ENCODE measurements at places on chromosomes 2 and 18.

DNA sequence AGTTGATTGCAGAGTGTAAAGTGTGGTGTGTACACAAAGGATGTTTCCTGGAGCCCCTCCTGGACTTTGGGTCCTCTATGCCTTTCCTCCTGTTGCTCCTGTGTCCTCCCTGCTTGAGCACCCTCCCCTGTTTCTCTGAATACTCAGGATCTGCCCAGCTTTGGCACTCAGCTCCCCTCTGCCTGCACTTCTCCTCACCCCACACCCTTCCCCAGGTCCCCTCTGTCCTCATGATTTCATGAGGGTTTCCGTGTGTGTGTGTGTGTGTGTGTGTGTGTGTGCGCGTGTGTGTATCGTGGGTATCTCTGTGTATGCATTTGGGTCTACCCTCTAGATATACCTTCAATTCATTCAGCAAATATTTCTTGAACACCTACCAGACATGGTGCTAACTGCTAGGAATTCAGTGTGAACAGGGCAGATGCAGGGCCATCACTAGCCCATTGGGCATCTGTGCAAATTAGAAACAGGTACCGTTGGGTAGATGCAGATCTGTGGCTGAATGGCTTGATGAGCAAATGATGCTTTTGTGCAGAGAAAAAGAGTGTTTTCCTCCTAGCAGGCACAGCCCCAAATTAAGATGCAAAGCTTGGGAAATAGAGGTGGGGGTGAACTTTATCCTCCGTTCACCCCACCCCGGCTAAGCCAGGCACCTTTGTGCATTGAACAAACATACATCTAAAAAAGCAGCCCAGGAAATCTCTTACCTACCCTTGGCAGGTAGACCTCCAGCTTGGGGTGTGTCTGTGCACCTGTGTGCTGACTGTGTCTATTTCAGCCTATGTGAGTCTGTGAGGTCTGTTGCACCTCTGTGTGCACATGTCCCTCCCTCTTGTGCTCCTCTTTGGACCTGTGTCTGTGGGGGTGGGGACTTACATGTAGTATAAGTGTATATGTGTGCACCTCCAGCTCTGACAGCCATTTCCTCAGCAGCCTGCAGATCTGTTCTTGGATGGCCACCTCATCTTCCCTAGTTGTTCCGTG, 60.0 kb upstream of the EPAS1 start:
- no peak for DNase-seq

- no peak for DNase-seq
Measured at GRCh38 chr2:172512810-172513523, 42.9 kb upstream of the PDK1 start.

DNA sequence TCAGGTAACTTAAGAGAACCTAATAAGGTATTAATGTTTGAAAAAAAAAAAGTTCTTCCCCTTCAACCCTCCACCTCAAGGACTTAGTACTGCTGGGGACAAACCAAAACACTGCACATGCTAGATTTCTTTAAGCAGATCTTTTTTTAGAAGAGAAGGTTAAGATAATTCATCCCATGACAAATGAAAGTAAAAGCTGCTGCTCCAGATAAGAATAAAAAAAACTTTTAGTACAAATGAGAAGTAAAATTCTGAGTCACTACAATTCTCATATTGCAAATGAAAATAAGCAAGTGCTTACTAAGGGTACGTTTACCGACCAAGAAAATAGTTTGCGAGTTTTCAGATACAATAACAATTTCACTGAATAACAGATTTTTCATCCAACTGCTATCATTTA, 8.9 kb downstream of the STAM2 start:
- DNase-seq, result peak; percentile 44

- DNase-seq, result no peak
Measured at GRCh38 chr2:236805800-236806531, 236.3 kb downstream of the ACKR3 start.

DNA sequence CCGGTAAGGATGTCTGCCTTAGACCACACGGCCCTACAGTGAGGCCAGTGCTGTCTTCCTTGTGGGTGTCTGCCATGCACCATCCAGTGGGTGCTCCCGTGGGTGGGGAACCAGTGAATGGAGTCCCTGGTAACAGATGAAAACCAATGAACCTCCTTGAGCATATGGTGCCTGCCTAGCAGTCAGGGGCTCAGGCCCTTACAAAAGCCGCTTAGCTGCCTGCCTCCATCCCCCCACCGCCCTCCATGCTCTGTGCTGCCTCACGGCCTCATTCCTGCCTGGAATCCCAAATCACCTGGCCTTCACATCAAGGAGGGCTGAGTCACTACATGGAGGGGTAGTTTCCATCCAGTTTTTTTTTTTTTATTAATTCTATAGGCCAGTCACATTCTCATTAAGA, 30.8 kb upstream of the TRIB2 start:
- DNase-seq, result no peak

DNA sequence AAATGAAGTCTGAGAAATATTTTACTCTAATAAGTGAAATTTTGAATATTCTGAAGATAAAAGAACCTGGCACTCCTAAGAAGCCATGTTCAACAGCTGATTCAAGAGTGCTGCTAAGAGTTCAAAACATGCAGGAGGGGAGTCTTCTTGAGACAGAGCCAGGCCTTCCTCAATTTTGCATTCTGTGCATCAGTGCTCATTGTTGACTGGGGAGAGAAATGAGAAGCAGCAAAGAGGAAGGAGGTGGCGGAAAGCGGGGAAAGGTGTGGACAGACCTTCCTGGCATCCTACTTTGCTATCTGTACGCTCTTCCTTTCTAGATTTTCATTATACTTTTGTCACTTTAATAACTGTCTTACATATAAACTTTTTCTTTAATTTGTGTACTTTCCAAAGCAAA, 29.7 kb upstream of the TXNDC2 start:
- DNase-seq, result no peak

DNA sequence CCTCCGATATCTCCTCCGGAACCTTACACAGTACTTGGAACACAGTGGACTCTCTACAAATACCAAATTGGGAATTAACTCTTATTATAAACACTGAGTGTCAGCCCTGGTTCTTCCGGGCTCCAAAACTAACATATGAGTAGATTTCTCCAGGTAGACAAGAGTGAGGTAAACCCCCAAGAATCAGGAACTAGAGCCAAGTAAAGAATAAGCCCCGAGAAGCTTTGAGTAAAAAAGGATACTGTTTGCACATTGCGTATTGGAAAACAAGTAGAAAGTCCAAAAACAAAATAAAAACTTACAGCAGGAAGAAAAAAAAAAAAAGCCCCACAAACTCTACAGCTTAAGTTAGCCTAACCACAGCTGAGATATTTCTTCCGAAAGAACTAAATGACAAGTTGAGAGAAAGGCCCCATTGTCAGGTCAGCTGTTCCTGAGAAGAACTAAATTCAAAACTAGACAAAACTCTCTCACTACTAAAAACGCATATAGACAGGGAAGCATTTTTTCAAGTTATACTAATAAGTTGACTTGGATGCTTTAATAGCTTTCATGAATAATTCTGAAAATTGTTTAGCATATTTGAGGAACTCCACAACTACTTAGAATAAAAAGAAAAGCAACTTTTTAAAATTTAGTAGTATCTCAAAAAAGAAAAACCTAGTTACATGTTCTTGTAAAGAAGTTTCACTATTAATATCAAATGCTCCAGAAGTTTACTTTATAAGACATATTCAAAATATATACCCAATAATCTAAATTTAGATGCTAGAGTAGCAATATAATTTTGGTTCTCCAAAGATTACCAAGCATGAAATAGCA, 4.3 kb upstream of the HAAO start:
- DNase-seq, result no peak

Measured in AG08396 (cell line).